Adrenal gland (tissue), 19 donors: ENCODE measurements at places on chromosomes 3 and 15. TPM values are rescaled to one million over a fixed set of nuclear protein-coding genes. Genes with fewer than 3 reads are reported as not detected.

FAM107A gene
- polyA plus RNA-seq = 4.9 TPM

HRH1 gene
- polyA plus RNA-seq = 1.4 TPM

ADAMTSL3 gene
- polyA plus RNA-seq = 4.0 TPM

FGD5 gene
- 7.0 TPM for polyA plus RNA-seq

SPTBN5 gene
- 6.8 TPM for polyA plus RNA-seq

COL8A1 gene
- 5.9 TPM for polyA plus RNA-seq

PLS1 gene
- polyA plus RNA-seq = 11.9 TPM

ABI3BP gene
- polyA plus RNA-seq = 9.0 TPM

NAA80 gene
- 14.0 TPM for polyA plus RNA-seq

PLA2G4E gene
- polyA plus RNA-seq = not detected

DVL3 gene
- polyA plus RNA-seq = 45.8 TPM

SI gene
- under 0.01 TPM for polyA plus RNA-seq

KLF13 gene
- polyA plus RNA-seq = 33.5 TPM

RASA2 gene
- polyA plus RNA-seq = 7.3 TPM

MAN2A2 gene
- 26.5 TPM for polyA plus RNA-seq

IL17RD gene
- 0.44 TPM for polyA plus RNA-seq

GOLGA8S gene
- polyA plus RNA-seq = 0.08 TPM

RAD51 gene
- polyA plus RNA-seq = 0.74 TPM

IL17RB gene
- polyA plus RNA-seq = 4.9 TPM

BCL6 gene
- polyA plus RNA-seq = 88.3 TPM

GOLGA8Q gene
- polyA plus RNA-seq = 0.60 TPM

SLC22A13 gene
- 0.16 TPM for polyA plus RNA-seq

CMC1 gene
- polyA plus RNA-seq = 32.8 TPM

PLSCR2 gene
- polyA plus RNA-seq = not detected

CAMP gene
- polyA plus RNA-seq = not detected

SKOR1 gene
- not detected for polyA plus RNA-seq

CMTM8 gene
- 12.8 TPM for polyA plus RNA-seq

IL12A gene
- 0.24 TPM for polyA plus RNA-seq

TRIM71 gene
- not detected for polyA plus RNA-seq

TBC1D21 gene
- polyA plus RNA-seq = not detected

SOX2 gene
- polyA plus RNA-seq = 0.84 TPM

CORO2B gene
- polyA plus RNA-seq = 4.2 TPM

KLHL40 gene
- not detected for polyA plus RNA-seq

SLC35A5 gene
- polyA plus RNA-seq = 8.0 TPM

XCR1 gene
- polyA plus RNA-seq = 0.13 TPM

SYNPR gene
- polyA plus RNA-seq = 0.22 TPM

ITIH3 gene
- 4.6 TPM for polyA plus RNA-seq

CILP gene
- polyA plus RNA-seq = 0.68 TPM

GOLGA6D gene
- polyA plus RNA-seq = 0.15 TPM

PAK6 gene
- 6.0 TPM for polyA plus RNA-seq

PLA2G4D gene
- polyA plus RNA-seq = 0.07 TPM
